ENCODE measurements at places on chromosomes 16 and 17. TPM values are rescaled to one million over a fixed set of nuclear protein-coding genes. Genes with fewer than 3 reads are reported as not detected.

DNA sequence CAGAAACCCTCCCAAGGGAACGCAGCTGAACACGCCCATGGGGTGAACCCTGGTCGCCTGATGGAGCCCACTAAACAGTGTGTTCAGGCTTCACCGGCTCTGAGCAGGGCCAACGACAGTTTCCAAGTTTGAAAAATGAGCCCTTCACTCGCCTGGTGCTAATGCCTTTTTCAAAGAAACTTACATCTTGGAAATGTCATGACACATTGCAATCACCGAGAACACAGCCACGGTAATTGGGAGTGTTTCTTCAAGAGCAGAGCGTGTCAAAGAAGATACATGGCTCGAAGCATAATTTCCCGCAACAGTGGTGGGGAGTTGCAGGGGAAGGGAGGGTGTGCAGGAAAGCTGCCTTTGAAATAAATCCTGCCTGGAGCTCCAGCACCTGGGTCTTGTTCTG is 463.2 kb downstream of the TMEM114 start:
- DNase-seq: no peak

Gene ATF7IP2
- 15.8 TPM for total RNA-seq

Gene QRICH2
- 1.6 TPM for total RNA-seq

Gene SULT1A2
- total RNA-seq: 1.3 TPM

DNA sequence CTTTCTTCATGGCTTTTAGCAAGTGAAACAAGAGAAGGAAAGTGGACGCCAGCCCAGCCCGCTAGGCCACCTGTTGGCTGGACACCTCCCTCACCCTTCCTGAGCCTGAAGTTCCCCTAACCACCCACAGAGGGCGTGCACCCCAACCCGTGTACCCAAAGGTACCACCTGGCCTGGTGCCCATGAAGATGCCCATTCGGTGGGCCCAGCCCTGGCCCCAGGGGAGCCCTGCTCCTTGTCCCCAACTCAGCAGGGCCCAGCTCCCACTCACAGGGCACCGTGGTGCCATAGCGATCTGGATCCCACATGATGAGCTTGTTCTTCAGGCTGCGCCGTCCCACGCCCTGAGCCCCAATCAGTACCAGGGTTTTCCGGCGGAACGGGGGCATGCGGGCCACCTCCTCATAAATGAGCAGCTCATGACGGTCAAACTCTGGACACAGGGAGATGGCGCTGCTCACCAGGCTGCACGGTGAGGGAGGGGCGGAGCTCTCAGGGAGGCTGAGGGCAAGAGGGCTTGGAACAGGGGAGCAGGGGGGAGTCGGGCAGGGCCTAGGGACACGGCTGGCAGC is 26.8 kb downstream of the MPP2 start:
- DNase-seq: peak; percentile 71

DNA sequence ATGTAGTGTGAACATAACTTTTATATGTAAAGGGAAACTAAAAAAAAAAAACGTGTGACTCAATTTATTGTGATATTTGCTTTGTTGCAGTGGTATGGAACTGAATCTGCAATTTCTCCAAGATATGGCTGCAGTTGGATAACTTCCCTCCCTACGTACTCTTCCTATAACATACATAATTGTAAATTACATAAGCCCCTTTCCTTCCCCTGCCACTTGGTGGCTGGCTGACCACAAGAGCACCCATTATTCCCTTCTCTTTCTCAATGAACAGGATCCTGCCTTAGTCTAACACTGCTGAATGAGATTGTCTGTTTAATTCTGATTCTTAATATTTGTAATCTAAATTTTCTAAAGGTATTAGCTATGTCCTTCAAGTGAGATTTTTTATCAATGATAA is 27.8 kb downstream of the CCL4 start:
- no peak for DNase-seq

GRCh38 chr17:37512442-37513068 is 22.9 kb downstream of the DUSP14 start:
- DNase-seq: no peak

DNA sequence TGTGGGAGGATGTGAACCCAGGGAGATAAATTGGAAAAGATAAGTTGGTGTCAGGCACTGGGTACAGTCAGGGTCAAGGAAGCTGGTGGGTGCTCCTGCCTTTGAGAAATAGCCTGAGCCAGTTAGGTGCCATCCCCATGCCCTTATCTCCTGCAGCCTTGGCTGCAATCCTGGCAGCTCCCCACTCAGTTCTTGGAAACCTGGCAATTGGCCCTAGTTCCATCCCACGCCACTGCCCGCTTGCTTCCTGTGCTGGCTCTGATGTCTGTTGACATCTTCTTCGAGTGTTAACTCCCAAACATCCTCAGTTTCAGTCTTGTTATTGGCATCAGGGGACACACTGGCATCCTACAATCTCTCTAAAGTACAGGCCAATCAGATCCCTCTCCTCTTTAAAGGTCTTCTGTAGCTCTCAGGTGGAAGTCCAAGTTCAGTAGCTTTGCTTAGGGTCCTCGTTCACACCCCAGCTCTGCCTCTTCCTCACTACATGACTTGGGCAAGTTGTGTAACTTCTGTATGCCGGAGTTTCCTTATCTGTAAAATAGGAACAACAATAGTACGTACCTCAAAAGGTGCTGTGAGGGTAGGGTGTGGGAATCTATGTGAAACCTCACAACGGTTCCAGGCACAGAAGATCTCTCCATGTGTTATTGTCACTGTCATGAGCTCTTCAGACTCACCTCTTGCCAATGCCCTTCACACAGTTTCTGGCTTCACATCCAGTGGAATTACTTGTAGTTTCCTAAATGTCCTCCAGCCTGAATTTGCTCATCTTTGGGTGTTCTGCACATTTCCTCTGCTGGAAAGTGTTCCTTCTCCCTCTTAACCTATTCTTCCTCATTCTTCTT is 13.5 kb upstream of the PRKAR1A start:
- DNase-seq: no peak

GRCh38 chr17:8953156-8953885 is 12.2 kb downstream of the PIK3R5 start:
- no peak for DNase-seq

Data from body of pancreas (tissue), 4 donors.